Hepatocyte (in vitro differentiated cells): ENCODE measurements at places on chromosomes 12 and 14. TPM values are rescaled to one million over a fixed set of nuclear protein-coding genes. Genes with fewer than 3 reads are reported as not detected.

Gene TAS2R9
- polyA plus RNA-seq, result not detected in 2 replicates

Gene CHD8
- polyA plus RNA-seq, result 22.1 and 24.1 TPM in 2 replicates

- peak; percentile 16 for DNase-seq
Observed at GRCh38 chr12:68245180-68246021, 8.0 kb downstream of the IL22 start.

GRCh38 chr14:68232300-68233055 is 412.9 kb downstream of the RAD51B start:
- DNase-seq, result peak; percentile 84

Gene ARPC3
- 434 and 442 TPM in 2 replicates for polyA plus RNA-seq

Gene MAP1LC3B2
- 3.3 and 5.3 TPM in 2 replicates for polyA plus RNA-seq

DNA sequence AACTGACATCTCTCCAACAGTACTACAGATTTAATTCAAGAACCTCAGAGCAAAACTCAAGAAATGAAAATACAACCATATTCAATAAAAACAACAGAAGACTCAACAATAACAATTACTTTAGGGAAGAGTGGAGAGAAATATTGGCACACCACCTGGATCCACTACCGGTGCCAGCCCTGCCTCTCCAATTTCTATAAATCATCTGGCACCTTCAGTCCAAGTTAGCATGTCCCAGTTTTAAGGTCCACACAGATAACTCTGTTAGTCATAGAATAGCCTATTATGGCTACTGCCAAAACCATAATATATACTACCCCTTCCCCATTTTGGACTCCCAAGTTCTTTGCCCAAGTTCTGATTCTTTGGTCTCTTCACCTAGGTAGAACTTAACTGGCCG is 69.9 kb upstream of the PSMA6 start:
- DNase-seq, result no peak

GRCh38 chr14:35201066-35201465 is 78.7 kb downstream of the PRORP start:
- DNase-seq, result no peak
